ENCODE measurements at places on chromosomes 6 and 20.

GRCh38 chr6:49497304-49497703 lies 2.4 kb upstream of the GLYATL3 start:
- DNase-seq = no peak

GRCh38 chr6:722608-723007 lies 29.7 kb upstream of the EXOC2 start:
- DNase-seq = no peak

DNA sequence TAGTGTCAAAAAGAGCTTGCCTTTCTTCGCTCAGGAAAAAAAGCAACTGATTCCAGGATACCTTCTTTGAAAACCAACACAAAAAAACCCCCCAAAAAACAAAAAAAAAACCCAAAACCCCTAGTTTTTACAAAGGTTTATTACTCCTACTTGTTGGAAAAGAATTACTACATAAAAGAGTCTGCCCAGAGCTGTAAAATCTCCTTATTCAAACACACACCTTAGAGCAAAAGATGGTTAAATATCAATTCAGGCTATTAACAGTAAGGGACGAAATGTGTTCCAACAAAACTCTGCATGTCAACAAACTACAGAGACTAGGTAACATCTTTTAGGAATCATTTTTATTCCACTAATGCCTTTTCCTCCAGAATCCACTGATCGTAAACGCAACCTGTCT lies 42.7 kb downstream of the BCAS1 start:
- no peak for DNase-seq

DNA sequence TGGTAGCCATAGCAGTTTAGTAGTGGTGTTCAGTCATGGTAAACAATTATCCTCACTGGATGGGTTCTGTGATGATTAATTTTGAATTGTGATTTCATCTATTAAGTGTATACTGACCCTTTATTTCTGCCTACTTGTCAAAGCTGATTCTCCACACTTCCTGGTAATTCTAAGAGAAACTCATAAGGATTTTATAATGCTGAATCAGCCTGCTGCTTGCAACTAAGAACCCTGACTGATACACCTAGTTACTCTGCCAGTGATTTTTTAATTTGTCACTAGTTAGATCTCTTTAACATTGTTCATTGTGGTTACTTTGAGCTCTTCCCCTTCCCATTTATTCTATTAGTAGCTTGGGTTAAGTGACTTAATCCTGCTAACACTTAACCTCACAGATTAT lies 8.6 kb downstream of the CDC40 start:
- DNase-seq = no peak

- DNase-seq = no peak
Measured at GRCh38 chr6:15845492-15845891, 182.7 kb upstream of the DTNBP1 start.

- DNase-seq = no peak
Measured at GRCh38 chr20:15909995-15910394, 663.3 kb downstream of the KIF16B start.

- no peak for DNase-seq
Measured at GRCh38 chr20:38286586-38287531, 17.1 kb upstream of the BPI start.

DNA sequence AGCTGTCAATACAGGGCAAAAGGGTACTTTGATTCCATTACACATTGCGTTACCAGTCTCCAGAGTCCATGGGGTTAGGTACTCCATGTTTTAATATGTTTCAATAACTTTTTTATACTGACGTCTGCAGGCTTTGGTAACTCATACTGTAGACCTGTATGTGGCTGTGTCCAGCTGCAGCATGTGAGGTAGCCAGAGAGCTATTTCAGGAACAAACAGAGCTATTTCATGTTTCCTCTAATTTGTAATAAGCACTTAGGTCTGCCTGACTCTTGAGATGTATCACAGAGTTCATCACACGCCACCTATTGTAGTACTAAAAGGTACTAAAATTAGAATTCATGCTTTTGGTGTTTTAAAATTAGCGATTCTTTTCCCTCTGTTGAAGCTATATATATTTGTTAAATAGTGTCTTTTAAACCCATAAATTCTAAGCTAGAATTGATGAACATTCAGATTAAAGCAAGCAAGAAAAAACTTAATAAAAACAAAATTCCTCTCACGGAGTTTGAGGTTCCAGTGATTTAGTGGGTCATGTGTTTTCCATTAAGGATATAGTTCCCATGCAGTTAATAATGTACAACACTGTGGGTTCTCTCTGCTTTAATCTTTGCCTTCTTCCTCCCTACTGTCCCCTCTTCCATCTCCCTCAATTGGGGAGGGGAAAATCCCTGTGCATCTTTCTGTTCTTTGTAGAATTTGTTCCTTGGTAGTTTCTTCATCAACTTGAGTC lies 37.0 kb downstream of the FOXO3 start:
- DNase-seq = no peak

- DNase-seq = no peak
Measured at GRCh38 chr6:20211941-20212391, 303 bp downstream of the MBOAT1 start.

DNA sequence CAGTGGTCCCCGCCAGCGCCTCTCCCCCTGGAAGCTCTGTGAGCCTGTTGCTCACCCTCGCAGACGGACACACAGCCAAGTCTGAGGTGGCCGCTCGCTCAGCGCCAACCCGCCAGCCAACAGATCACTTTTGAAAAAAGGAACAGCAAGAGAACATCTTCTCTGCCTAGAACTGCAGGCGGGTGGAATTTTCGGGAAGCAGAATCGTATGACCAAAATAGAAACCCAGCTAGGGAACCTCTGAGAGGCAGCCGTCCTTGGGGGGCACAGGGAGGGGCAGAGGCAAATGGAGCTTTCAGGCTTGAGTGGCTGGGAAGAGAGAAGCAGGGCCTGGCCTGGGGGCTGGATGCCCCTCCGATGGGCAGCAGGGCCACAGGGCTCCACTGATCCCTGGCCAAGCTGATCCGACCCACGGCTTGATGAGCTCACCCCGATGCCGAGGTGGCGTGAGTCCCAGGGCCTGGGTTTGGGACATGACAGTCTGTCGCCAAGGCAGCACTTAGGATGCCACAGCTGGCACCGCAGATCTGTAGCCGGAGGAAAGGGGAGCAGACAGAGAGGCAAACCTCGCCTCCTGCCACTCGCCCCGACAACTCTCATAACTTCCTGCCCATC lies 9.8 kb downstream of the NFATC2 start:
- no peak for DNase-seq

GRCh38 chr6:46734867-46735719 lies at the start of gene PLA2G7:
PLA2G7 (minus strand) TSS chr6:46735375; CDS start chr6:46722891, 12,484 bp downstream.
- no peak for DNase-seq

- DNase-seq = no peak
Measured at GRCh38 chr6:46059608-46060007, 43.9 kb upstream of the CLIC5 start.

GRCh38 chr6:114453737-114454276 lies 111.0 kb upstream of the HS3ST5 start:
- DNase-seq = no peak

GRCh38 chr6:4647414-4648365 lies 128.5 kb upstream of the CDYL start:
- DNase-seq = no peak

All from activated naive CD8-positive, alpha-beta T cell treated with anti-CD3 and anti-CD28 coated beads, Interleukin-2, amount 50 U/mL, for 16 hours (primary cell).